SK-N-SH (cell line): ENCODE measurements at places on chromosomes 6 and 20.

DNA sequence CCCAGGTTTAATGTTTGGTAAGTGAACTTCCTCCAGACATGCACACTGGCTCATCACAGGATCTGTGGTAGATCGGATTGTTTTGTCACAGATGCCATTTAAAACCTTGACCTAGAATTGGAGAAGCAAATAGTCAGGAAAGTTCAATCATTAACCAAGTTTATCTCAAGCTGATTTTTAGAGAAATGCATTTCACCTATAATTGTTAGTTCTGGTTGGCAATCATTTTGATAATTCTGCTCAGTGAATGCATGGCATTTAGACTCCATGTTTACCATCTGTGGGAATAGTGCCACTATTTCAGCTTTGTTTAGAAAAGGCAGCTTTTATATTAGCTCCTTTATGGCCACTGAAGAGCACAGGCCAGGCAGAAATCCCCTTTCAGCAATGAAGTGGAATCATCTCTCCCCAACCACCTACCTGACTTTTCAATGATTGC, 73.9 kb upstream of the IPCEF1 start:
- no peak for DNase-seq

GRCh38 chr6:53287336-53288225, 61.2 kb downstream of the ELOVL5 start:
- no peak for DNase-seq

DNA sequence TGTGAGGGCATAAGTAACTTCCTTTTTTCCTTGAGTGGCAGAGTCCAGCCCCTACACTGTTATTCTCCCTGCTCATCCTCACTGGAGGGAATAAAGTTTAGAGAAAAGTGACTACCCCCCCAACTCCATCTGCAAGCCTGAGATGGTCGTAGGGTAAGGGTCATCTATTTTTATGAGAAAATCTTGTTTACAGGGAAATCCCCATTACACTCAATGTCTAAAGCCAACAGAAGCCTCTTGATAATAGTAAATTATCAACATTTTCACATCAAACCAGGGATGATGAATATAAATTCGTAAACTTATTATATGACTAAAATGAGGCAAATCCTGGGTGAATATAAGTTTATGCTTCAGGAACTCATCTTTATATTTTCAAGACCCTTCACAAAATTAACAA, 174.0 kb upstream of the KCNK16 start:
- DNase-seq = no peak

- DNase-seq = no peak
Observed at GRCh38 chr6:137808191-137808590, 58.9 kb upstream of the TNFAIP3 start.

DNA sequence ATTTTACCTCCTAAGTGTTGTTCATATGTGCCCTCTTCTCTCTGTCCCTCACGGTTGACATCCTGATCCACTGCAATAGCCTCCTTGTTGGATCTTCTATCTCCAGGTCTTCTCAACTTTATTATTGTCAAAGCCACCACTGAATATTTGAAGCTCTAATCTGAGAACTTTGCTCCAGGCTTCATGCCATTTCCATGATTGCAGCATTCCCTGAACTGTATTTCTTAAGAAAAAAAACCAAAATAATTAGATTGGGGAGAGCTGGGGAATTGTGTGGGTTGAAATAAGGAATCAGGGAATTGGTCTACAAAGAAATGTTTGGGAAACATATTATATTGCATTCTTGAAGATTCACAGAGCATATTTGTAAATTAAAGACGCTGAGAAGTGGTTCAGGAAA, 2.5 kb upstream of the STX7 start:
- no peak for DNase-seq

DNA sequence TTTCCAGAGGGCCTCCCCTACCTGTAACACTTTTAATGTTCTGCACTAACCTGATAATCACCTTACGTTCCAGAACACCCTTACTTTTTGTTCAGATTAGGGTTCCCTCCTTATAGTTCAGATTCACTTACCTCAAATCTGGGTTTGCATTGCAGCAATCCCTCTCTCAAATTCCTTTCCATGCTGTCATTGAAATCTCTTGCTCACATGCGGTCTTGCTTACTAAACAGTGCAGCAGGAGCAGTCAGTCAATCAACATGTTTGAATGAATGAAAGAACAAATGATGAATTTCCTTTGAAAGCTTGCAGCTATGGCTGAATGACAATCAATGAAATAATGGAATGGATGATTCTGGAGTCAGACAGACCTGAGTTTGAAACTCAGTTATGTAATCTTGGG, 200.1 kb downstream of the HIVEP2 start:
- DNase-seq = no peak

- DNase-seq = no peak
Observed at GRCh38 chr6:4565301-4566250, 210.6 kb upstream of the CDYL start.

DNA sequence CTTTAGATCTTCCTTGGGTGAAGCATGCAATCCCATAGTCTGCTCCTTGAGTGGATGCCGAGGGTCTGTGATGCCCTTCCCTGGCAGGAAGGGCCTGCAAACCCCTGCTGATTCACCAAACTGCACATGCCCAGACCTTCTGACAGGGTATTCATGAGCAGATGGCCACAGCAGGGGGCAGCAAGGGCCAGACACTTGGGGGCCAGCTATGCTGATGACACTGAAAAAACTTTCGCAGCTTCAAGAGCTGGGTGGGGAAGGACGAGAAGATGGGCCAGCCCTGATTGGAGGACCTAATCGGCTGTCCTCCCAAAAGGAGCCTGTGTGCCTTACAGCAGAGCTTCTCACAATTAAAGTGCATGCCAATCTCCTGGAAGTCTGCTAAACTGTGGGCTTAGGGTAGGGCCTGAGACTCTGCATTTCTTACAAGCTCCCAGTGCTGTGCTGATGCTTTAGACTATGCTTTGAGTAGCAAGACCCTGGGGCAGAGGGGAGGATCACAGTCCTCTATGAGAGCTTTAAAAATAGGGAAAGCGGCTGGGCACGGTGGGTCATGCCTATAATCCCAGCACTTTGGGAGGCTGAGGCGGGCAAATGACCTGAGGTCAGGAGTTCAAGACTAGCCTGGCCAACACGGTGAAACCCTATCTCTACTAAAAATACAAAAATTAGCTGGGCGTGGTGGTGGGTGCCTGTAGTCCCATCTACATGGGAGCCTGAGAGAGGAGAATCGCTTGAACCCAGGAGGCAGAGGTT, 15.2 kb upstream of the GDAP1L1 start:
- DNase-seq = no peak

- DNase-seq = no peak
Observed at GRCh38 chr20:24892931-24893330, 56.1 kb upstream of the CST7 start.

GRCh38 chr20:50215101-50215690, 24.6 kb downstream of the CEBPB start:
- no peak for DNase-seq

DNA sequence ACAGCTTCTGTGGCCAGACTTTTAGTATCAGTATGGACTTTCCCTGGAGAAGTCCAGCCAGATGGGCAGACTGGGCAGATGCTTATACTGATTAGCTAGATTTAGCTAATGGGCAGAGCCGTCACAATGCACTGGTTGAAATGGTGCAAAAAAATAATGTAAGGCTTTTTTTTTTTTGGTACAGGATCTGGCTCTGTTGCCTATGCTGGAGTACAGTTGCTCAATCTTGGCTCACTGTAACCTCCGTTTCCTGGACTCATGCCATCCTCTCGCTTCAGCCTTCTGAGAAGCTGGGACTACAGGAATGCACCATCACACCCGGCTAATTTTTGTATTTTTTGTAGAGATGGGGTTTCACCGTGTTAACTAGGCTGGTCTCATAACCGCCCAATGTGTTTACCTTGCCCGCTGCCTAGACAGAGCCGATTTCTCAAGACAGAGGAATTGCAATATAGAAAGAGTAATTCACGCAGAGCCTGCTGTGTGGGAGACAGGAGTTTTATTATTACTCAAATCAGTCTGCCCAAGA, 16.4 kb upstream of the KIFC1 start:
- DNase-seq = peak; percentile 63

DNA sequence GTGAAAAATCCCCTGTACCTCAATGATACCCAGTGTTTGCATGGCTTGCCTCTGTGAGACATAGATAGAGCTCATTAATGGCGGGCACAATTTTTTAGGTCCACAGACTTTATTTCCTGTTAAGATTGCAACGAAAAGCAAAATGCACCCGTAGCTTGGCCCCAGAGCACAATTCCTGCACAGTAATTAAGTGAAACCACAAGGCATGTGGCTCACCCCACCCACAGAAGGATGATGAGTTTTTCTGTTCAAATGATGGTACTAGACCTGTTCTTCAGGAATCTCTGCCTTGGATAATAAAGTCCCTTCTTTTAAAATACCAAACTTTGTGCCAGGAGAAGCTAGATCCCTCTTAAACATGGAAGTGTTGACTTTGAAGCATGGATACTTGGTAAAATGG, 738.1 kb downstream of the QKI start:
- DNase-seq = no peak

GRCh38 chr20:54227241-54227640, 19.4 kb downstream of the PFDN4 start:
- no peak for DNase-seq

DNA sequence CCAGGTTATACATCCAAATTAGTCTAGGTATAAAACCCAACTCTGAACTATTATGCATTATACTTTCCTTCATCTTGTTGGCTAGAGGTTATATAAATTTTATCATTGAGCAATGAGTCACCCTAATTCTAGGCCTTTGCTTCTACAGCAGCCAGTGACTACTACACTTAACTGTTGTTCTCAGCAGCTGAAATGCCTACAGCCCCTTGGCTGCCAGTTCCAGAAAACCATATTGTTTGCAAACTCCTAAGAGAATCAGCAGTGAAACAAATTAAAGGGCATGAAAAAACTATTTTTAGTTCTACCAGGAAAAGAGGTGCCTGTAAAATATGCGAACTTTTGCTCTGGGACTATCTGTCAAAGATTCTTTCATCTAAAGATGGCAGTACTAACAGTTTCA, 292.8 kb downstream of the FRK start:
- no peak for DNase-seq

DNA sequence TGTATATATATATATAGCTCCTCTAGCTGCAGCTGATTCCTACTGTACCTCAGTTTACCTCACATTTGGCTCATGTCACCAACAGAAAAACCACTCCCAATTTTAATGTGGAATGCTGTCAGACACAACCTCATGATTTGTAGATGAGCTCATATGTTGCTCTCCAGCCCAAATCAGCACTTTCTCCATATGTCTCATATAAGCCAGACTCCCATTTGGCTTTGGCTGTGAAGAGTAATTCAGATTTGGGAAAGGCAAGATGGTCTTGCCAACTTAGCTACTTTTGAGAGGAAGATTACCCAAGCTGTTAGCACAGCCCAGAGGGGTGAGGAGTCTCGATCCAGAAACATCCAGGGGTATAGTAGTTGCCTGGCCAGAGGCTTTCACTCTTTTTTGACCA, 342.2 kb upstream of the NT5E start:
- no peak for DNase-seq

GRCh38 chr6:44715188-44715587, 327.7 kb downstream of the CDC5L start:
- DNase-seq = peak; percentile 82

DNA sequence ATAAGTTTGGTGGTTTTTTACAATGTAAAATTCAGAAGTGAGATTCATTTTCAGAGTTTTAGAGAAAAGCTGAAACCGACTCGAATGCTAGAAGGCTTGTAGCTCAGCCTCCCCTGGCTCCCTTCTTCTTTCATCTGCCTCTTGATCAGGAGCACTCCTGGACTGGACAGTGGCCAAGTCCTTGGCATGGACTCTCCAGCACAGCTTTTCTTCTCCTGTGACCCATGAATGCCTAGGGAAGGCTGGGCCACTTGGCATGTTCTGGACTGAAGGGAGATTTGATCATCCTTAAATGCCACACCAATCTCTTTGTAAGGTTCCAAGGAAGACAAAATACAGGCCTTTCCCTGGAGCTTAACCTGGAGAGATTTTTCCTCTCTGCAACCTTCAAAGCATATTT, 384.0 kb upstream of the SASH1 start:
- no peak for DNase-seq

- DNase-seq = no peak
Observed at GRCh38 chr20:40797425-40797824, 108.4 kb upstream of the MAFB start.

DNA sequence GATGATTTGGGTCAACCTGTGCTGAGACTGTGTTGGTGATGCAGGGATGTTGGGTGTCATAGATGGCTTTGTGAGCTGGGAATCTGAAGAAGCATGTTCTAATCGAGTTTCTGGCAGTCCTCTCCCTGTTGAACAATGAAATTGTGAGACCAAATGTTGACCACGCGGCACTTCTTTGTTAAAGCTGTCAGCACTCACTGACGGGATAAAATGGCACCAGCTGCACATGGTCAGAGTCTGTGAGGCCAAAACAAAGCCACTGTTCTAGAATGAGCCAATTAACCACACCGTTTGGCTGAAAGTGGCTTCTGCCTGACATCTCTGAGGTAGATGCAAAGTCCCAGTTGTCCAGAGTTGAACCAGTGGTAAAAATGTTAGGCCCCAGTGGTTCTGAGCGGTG, 562.2 kb downstream of the KIF16B start:
- no peak for DNase-seq

- no peak for DNase-seq
Observed at GRCh38 chr6:116166369-116166768, 40.4 kb upstream of the COL10A1 start.

GRCh38 chr6:19042420-19042819, 655.3 kb downstream of the RNF144B start:
- no peak for DNase-seq

- DNase-seq = no peak
Observed at GRCh38 chr6:128064540-128064895, 163.7 kb upstream of the THEMIS start.

- DNase-seq = no peak
Observed at GRCh38 chr6:282867-283416, 9.3 kb upstream of the DUSP22 start.

DNA sequence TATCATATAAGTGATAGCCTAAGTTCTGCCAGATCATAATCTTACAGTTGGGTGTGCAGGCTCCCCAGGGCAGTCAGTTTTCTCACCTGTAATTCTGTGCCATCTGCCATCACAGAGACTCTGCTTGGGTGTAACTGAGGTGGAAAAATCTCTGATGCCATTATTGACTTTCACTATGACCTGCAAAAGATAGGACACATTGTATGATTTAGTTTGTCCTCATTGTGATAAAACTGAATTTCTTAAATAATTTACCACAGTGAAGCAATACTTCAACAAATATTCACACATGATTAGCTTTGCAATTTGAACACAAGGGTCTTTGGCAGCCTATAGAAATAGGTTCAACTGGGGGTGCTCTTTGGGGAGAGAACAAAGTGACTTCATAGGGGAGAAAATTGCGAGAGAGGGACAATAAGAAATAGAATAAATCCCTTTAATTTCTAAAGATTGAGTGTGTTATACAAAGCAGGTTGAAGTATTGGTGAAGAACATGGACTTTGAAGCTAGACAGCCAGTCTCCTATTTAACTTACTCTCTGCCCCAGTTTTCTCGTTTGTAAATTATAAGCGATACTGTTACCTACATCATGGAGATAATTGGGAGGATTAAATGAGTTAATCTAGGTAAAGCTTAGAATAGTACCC, 27.3 kb downstream of the FAM229B start:
- no peak for DNase-seq
